ENCODE measurements at places on chromosomes 2 and 18.

GRCh38 chr2:176130147-176130956 lies 847 bp downstream of the HOXD8 start:
- DNase-seq, result no peak

DNA sequence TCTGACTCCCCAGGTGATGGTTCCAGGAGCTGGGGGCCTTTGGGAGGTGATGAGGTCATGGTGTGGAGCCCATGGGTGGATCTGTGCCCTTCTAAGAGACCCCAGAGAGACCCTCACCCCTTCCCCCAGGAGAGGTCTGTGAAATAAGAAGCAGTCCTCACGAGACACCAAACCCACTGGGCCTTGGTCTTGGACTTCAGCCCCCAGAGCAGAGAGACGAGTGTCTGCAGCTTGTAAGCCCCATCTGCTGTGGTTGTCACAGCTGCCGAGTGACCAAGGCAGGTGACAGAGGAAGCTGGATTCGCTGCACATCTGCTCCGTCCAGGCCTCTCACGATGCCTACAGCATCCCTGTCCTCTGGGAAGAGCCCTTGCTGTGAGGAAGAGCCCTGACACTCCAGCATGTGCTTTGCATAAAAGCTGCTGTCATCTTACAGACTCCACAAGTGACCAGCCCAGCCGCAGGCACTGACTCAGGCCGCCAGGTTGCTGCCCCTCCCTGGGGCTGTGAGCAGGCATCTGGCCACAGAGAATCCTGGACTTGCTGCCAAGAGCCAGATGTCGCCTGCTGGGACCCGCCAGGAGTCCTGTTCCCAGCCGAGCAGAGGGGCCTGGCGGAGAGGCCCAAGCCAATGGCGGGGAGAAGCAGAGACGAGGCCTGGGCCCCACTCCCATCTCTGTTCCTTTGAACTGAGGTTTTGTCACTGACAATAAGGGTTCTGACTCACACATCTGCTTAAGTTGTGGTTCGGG lies 150.8 kb downstream of the PXDN start:
- no peak for DNase-seq

- no peak for DNase-seq
Measured at GRCh38 chr2:182587831-182588230, 128.2 kb upstream of the DNAJC10 start.

GRCh38 chr18:53785811-53786210 lies 438.7 kb downstream of the MBD2 start:
- no peak for DNase-seq

DNA sequence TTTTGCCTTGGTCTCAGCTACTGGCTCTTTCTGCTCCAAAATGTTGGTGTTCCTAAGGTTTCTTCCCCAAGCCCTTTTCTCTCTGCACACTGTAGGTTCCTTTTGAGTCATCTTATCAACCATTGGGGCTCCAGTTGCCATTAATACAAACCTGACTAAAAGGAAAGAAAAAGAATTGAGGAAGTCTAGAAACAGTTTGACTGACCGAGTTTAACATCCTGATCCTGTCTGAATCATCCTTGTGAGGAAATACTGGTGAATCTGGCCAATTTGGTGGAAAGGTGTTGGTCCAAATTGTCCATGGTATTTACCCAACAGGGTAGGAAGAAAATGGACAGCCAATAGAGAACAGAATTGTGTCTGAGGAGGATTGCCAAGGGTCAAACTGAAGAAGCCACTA lies 38.3 kb downstream of the CRYGD start:
- no peak for DNase-seq

- DNase-seq, result no peak
Measured at GRCh38 chr2:226304308-226304707, 495.3 kb downstream of the IRS1 start.

DNA sequence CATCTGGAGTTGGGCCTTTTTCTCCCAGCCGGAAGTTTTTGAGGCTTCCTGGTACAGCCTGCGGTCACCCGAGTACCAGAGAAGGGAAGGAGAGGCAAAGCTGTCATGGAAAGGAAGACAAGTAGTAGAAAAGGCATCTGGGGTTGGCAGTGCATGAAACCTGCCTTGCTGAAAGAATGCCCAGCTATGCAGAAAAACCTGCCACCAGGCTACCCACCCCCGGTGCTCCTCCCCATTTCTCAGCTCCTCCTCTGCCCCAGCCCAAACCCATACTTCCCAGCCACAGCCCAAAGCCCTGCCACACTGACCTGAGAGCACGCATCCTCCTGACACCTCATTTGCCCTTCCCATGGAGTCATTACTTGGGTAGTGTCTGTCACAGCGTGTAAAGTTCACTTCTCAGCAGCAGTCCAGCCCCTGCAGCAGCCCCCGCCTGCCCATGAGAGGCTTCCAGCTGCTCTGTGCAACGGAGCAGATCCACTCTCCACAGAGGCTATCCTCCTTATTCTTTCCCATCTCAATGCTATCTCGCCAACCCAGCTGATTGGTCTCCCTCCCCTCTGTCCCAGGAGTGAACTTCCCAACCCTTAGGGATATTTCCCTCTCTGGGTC lies 40.4 kb upstream of the MAL start:
- DNase-seq, result no peak

GRCh38 chr2:212682937-212683336 lies 144.3 kb upstream of the ERBB4 start:
- DNase-seq, result no peak

DNA sequence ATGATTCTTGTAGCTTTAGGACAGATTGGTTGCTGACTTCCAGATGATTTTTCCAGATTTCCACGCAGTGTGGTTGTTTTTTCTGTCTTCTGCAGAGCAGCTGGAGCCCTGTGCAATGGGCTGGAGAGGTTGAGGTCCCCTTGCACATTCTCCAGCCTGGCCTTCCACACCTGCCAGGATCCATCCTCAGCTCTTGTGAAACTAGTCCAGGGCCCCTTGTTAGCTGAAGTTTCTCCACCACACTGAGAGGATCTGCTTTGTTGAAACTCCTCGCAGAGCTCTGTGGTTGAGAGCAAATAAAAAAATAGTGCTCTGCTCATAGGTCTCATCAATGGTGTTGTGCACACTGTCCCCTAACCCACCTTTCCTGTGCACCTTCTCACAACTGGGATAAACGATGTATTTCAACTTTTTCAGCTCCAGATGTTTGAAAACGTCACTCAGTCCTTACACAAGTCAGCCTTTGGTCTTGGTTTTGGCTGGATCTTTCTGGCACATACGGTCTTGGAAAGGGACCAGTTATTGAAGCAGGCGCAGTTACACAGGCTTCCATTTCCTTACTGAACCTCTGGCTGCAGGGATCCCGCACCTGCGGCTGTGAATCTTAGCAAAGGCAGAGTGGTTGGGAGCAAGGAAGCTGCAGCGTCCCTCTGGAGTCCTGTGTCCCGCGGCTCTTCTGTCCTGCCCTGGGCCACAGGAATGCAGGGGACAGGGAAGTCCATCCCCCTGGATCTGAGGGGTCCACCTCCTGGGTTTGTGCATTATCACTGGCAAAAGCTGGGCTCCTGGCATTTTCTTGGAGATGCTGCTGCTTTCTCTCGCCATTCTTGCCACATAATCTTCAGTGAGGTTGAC lies 272.0 kb upstream of the DSEL start:
- no peak for DNase-seq

- DNase-seq, result no peak
Measured at GRCh38 chr2:62801110-62801509, 95.6 kb downstream of the EHBP1 start.

- DNase-seq, result no peak
Measured at GRCh38 chr2:99140860-99141109, 722 bp upstream of the C2orf15 start.

DNA sequence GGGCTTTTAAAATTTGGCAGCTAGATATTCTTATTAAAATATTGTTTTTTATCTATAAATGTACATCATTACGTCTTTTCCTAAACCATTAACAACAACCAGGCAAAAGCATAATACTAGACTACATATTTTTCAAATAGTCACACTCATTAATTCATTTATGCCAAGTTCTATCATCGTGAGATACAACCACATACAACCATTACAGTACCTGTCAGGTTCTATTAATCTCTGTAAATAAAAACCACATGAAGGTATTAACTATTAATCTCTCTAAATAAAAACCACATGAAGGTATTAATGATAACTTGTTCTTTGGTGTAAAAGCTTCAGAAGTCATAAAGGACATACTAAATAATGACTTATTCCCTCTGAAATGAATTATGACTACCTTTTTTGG lies 432.7 kb downstream of the TMX3 start:
- DNase-seq, result no peak

GRCh38 chr2:35989503-35989902 lies 366.1 kb upstream of the CRIM1 start:
- no peak for DNase-seq

GRCh38 chr2:201144101-201145051 lies 28.4 kb downstream of the CFLAR start:
- no peak for DNase-seq

GRCh38 chr18:59927246-59927825 lies 27.5 kb downstream of the PMAIP1 start:
- DNase-seq, result no peak

DNA sequence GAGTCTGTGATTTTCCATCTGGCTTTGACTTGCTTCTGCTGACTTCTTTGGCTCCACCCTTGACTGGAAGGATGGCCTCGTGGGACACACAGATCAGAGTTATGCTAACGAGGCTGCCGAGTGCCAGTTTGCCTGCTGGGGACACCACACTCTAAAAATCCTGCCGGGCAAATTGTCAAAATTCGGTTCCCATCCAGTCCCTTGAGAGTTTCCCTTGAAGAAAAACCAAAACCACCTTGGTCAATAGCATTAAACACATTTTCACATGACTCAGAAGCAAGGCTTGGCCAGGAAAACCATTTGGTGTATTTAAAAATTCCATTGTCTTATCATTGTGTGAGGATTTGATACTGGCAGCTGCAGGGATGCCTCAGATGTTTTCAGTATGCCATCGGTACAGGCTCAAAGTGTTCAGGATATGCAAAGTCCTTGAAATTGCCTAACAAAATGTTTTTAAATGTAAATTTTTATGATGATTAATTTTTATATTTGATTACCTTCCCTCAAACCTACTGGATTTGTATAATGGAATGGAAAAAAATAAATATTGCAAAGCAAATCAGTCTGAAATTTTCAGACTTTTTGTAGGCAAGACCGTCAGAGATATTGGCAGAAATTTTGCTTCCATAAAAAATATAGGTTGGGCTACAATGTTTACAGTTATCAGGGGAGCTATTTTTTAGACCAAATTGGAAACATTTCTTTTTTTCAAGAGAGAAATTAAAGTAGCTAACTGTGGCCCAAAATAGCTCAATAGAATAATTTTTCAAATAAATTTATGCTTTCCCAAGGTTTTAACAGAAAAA lies 41.6 kb downstream of the KCNE4 start:
- DNase-seq, result no peak

- no peak for DNase-seq
Measured at GRCh38 chr2:168137510-168138180, 109.8 kb downstream of the STK39 start.

DNA sequence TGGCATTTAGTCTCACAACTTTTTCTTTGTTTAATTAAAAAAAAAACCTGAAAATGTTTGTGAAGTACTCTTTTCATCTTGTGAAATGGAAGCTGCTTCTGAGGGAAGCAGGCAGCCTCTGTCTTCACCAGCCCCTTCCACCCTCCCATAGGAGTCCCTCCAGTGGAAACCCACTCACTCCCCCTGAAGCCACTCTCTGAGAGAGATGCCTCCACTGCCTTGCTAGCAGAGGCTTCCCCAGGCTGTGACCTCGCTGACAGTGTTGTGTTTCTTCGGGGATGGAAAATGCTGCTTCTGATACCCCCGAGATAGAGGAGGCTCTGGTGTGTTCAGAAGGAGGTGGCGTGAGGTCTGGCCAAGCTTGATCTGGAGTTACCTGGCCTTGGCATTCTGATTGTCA lies 59.9 kb downstream of the SH3RF3 start:
- DNase-seq, result no peak

- no peak for DNase-seq
Measured at GRCh38 chr2:207952564-207953345, 72.6 kb downstream of the PLEKHM3 start.

GRCh38 chr2:230660294-230661060 lies 52.2 kb upstream of the CAB39 start:
- DNase-seq, result no peak

GRCh38 chr2:15939854-15940660 lies at the start of gene MYCN:
Gene MYCN, plus strand, starts transcription at chr2:15940550. Its CDS starts 1,515 bp downstream, at chr2:15942065.
- DNase-seq, result peak; percentile 18

DNA sequence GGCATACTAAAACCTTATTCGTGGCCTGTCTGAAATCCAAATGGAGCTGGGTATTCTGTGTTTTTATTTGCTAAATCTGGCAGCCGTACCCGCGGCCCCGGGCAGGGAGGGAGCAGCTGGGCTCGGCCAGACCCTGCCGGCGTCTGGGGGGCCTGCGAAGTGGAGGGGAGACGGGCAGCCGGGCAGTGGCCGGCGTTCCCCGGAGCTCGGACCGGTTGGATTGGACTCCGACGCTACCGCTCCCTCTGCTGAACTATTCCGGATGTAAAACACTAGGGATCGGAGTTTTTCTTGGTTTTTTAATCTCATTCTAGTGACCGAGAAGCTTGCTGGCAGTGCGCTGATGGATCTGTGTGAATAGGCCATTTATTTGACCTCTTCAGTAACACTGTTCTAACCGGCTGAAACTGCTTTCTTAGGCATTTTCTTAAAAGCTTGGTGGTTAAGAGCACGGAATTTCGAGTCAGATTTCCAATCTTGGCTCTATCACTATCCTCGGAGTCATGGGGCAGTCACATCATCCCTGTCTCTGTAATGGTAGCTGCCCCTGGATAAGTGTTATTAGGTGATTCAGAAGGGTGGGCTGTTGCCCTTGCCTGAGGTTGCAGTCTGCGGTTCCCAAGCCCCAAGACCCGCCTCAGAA lies 694 bp downstream of the UNC50 start:
- no peak for DNase-seq

- no peak for DNase-seq
Measured at GRCh38 chr2:179239838-179240237, 24.8 kb downstream of the SESTD1 start.

- DNase-seq, result no peak
Measured at GRCh38 chr2:179177694-179178093, 86.9 kb downstream of the SESTD1 start.

GRCh38 chr2:147689220-147689909 lies 155.5 kb upstream of the ACVR2A start:
- DNase-seq, result no peak

DNA sequence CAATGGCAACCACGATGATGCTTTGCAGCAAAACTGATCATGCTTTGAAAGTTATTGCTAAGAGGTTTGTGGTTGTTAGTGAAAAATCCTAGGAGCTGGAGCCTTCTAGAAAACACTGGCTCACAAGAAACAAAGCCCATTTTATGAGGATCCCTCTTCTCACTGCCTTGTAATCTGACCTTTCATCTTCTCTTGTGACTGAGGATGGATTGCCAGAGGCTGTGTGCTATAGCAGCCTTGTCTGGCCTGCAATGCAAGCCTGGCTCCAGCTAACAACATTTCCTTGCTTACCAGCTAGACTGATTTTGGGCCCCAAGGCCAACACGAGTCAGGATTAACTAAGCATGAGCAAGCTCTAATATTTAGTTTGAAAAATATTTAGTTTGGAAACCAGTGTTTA lies 13.1 kb downstream of the PIEZO2 start:
- DNase-seq, result no peak

GRCh38 chr2:217859926-217860325 lies 142.9 kb downstream of the TNS1 start:
- DNase-seq, result no peak

Measured in activated T-cell treated with anti-CD3 and anti-CD28 coated beads, Interleukin-2, amount 50 U/mL, for 4 hours (primary cell).